ENCODE measurements at places on chromosomes 6 and 20.

GRCh38 chr20:40508821-40509220 is 180.2 kb downstream of the MAFB start:
- no peak for DNase-seq

DNA sequence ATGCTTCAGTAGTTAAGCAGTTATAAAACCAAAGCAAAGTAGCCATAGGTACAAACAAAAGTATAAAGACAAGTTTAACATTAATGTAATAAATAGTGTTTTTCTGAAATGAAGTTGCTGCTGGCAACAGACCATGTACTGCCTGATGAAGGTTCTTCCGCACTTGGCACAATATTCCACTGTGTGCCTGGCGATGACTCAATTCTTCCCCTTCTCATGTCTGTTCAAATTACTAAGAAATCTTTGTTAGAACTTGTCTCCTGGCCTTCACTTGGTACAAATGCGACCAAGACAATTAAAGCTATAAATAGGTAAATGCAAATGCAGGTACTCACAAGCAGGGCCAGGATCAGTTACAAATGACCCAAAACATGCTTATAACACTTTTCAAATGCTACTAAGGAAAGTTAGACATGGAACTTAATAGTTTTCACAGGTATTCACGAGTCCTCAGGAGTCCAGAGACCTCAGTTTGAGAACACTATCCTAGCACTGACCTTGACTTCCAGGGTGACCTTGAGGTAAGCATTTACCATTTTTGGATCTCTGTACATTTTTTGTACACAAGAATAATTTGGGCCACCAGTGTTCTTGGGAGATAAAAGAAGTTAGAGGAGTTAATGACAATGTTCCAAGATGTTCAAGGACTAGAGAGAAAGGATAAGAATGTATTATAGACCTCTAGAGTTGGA is 8.1 kb upstream of the DDR1 start:
- DNase-seq: no peak

- DNase-seq: no peak
Observed at GRCh38 chr20:5114403-5114802, 5.4 kb downstream of the PCNA start.

GRCh38 chr20:5887386-5887785 is 62.9 kb downstream of the TRMT6 start:
- DNase-seq: no peak

DNA sequence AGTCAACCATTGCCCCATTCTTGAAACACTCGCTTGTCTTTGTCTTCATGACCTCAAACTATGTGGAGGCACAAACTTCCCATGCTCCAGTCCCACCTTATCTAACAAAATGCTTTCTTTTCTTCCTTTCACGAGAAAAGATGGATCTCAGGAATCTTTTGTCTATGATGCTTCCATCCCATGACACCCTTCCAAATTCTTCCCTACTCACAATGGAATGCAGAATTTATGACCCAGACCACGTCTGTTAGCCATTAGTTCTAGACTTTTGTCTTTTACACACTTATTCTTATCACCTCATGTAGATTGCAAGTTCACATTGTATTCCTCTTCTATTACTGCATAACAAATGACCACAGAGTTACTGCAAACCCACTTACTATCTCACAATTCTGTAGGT is 24.2 kb upstream of the LAMP5 start:
- DNase-seq: no peak

DNA sequence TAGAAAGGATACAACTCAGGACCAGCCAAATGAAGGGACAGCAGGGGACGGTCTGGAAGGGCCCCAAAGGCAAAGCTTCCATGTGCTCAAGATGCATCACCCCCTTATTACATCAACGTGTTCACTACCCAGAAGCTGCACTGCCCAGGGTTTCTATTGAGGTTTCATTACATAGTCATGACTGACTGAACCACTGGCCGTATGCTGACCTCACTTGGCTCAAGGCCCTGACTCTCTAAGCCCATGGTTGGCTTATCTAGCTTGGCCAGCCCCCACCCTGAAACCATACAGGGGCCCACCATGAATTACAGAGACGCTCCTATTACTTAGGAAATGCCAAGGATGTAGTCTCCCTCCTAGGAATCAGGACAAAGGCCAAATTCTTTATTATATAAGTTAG is 179.4 kb downstream of the FOXC1 start:
- DNase-seq: no peak
